Memory B cell (primary cell): ENCODE measurements at places on chromosomes 2 and 18.

DNA sequence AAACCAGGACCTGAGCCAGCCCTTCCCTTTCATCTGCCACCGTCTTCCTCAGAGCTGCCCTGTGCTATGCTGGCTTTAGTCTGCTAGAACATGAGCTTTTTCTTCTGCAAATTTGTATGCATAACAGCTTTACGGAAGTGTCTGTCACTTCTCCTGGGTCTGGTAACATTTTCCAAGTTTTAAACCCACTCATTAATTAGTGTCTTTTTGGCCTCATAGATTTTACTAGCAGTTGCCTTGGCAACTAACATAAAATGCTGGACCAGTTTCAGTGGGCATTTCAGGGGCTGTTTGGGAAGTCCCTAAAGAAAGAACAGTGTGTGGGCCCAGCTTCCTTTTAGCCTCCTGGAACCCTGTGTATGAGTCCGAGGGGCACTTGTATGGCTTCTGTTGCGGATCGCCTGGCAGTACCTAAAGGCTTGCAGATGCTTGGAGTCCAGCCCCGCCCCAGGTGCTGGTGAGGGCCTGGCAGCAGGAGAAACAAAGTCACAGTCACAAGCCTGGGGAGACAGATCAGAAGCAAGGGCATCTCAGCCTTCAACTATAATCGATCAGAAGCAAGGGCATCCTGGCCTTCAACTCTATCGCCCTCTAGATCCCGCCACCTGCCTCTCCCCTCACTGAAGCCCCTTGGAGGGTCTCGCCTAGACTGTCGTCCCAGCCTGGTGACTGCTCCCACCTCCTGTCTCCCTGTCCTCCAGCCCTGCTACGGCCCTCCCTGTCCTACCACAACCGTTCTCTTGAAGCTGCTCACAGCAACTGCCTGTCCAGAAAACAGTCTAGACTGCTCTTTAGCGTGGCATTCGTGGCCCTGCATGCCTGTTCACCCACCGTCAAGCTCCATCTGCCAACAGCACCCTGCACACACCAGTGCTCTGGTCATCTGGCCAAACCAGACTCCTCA, 36.8 kb upstream of the MAPRE3 start:
- DNase-seq: no peak

DNA sequence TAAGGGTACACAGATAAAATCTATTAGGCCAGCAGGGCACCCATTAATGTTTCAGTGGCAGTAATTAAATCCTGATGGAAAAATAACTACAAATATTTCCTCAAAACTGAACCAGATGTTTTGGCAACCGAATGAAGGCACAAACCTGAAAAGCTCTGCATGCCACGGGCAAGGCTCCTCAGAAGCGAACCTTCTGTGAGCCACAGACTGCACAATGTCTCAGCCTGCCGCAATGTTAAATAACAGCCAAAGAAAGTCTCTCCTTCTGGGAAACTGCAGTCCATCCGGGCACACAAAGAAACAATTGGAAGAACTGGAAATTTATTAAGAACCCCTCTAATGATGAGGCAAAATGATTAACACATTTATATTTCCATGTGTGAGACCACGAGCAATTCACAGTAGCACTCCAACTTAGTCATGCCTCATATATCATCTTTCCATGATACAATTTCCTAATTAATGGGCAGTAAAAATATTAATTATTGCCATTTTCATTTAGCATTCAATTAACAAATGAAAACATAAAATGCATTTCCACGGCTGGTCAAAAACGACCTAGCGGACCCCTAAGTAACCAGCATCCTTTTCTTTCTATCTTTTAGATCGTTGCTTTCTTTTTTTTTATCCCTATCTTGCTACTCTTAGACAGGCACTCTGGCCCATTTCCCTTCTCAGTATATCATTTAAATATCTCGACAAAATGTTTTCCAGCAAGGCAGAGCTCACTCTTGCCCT, 237.5 kb downstream of the EPHA4 start:
- DNase-seq: no peak

- no peak for DNase-seq
These were observed 1.8 kb upstream of the SF3B6 start for GRCh38 chr2:24077879-24078278.

DNA sequence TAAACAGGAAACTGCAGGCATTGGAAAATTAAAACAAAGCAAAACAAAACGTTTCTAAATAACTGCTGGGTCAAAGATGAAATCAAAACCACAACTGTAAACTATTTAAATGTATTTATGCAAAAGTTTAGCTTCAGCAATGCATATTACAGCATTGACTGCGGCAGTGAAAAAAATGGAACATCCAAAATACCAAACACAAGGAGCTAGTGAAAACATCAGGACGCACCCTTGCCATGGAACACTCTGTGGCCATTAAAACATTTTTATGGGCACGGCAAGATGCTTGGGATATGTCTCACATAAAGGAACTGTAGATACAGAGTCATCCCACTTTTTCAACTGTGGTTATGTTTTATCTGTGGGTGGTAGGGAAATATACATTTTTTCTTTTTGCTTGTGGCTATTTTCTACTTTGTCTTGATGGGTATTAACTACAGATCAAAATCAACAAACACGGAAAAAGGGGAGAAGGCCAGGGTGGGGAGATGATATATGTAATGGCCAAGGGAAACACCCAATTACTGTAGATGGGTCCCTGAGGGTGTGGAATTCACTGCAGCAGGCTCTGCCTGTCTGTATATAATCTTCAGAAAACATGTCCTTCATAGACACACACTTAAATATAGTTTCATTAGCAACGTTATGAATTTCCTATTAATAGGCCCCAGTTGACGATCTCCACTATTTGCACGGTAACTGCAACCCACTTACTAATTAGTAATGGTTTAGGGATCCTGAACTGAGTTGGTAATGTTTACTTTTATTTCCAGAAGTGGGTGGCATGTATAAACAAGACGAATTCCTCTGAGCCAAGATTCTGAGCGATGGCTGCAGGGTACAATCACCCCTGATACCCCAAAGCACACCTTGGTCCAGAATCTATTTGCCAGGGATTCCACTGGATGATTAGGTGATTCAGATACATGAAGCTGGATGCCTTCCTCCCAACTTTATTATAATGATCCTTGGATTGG, 110.5 kb downstream of the ACKR3 start:
- no peak for DNase-seq
